ENCODE measurements at places on chromosomes 12 and 14. TPM values are rescaled to one million over a fixed set of nuclear protein-coding genes. Genes with fewer than 3 reads are reported as not detected.

DNAI7 gene
- 0.17 TPM for total RNA-seq

KLRD1 gene
- 0.17 TPM for total RNA-seq

DNA sequence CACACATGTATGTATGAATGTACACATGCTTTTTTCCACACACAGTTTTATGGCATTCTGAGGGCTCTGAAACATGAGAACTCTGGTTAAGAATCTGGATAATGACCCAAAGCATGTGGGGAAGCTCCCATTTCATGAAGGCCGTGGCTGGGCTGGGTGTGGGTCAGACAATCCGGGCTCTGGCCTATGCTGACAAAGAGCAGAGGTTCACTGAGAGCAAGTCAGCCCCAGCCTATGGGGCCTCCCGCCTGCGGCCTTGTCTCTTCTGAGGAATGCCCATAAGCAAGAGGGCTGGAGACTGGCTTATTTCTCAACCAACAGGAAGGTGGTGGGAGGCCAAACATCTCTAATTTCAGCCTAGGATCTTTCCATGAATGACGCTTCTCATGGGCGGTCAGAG is 8.5 kb downstream of the MYH6 start:
- DNase-seq = no peak

DNA sequence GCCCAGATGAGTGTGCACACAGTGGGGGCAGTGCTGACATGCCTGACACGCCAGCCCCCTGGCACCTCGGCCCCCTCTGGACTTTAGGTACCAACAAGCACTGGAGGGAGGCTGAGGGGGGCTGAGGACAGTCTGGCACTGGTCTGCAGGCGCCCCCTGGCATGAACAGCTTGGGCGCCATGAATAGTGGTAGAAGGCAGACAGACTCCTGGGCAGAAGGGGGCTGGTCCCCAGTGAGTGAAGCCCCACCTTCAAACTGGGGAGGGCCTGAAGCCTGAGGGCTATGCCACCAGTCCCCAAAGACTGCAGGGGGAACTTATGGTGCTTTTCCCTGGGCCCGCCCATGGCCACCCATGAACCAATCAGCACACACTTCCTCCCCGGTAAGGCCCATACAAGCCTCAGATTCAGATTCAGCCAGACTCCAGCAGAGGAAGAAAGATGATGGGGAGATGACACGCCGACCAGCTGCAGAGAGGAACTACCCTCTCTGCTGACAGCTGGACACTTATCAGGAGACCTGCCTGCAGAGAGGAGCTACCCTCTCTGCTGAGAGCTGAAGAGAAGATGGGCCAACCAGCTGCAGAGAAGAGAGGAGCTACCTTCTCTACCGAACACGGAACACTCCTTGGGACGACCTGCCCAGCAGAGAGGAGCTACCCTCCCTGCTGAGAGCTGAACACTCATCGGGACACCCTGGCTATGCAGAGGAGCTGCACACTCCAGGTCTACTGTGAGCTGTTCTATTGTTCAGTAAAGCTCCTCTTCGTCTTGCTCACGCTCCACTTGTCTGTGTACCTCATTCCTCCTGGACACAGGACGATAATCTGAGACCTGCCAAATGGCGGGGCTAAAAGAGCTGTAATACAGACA is 324.5 kb downstream of the PCNX1 start:
- DNase-seq = no peak

DNA sequence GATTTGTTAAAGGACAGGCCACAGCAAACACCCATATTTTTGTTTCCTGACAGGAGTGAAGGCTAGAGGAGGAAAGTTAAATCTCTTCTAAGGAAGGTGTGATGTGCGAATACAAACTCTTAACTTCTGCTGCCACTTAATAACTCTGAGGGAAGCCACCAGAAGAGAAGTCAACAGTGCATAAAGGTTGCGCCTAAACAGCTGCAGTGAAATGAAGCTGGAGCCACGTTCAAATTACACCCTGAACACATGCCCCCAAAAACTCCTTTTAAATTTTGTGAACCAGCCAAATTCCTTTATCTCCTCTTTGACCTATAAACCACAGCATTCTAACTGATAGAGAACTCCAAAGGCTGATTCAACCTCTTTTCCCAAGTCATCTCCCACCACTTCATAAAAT is 22.4 kb downstream of the DENND5B start:
- DNase-seq = peak; percentile 27
